Astrocyte of the spinal cord (primary cell): ENCODE measurements at places on chromosomes 11 and 22.
A peak's percentile ranks its signal among the peaks of the same experiment; 100 is the strongest.

DNA sequence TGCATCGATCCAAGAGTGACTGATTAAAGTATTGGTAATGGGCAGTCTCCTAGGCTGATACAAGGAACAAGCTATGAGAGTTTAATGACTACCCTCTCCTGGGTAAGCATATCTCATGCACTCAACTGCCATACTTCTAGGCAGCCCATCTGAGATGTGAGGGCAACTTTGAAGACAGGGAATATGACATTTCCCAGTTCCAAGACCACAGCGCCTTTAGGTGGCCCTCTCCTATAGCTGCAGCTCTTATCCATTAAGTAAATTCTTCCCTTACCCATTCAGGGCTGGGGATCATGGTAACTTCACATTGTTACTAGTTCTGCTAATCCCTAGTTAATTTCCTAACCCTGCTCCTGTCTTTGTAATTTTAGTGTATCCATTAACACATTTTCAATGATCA, 157.3 kb upstream of the CTSC start:
- no peak for DNase-seq

DNA sequence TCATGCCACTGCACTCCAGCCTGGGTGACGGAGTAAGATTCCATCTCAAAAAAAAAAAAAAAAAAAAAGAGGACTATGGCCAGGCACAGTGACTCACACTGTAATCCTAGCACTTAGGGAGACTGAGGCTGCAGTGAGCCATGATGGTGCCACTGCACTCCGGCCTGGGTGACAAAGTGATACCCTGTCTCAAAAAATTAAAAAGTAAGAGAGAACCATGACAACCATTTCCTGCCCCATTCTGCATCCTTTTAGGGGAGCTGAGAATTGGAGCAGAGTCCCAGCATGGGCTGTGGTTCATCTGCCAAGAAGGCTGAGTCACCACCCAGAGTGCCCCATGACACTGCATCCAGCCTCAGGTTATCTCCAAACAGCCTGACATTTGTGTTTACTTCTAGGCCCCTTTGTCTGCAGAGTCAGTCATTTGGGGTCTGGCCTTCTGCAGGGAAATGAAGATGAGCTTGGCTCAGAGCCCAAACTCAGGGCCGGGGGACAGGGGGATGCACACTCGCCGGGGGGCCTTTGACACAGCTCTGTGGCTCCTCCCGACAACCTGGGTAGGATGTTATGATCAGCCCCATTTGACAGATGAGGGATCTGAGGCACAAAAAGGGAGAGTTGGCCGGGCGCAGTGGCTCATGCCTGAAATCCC, 4.7 kb downstream of the CSDC2 start:
- DNase-seq: peak; percentile 86

GRCh38 chr11:125833016-125833415, at the start of gene PATE4:
PATE4 (plus strand) TSS chr11:125833316; CDS start chr11:125833360, 44 bp downstream.
- no peak for DNase-seq

GRCh38 chr11:83044958-83045712, 26.6 kb downstream of the RAB30 start:
- DNase-seq: peak; percentile 75

GRCh38 chr11:121740902-121741301, 288.1 kb upstream of the SORL1-AS1 start:
- DNase-seq: no peak

- peak; percentile 49 for DNase-seq
Observed at GRCh38 chr11:88398372-88398771, 60.8 kb upstream of the CTSC start.

DNA sequence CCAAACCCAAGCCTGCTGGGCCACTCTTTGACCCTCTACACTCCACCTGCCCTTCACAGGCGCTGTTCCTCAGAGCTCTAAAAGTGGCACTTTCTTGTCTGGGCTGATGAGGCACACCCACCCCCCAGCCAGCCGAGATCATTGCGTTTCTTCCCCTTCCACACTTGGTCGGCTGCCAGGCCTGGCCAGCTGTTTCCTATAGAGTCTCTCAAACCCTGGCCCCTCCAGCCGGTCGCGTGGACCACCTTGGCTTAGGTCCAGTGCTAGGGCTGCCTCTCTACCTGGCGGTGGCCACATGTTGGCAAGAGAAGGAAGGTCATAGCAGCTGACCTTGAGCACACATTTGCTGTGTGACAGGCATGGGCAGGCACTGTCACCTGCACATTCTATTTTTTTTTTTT, 60.6 kb downstream of the PPP6R2 start:
- no peak for DNase-seq

GRCh38 chr11:70482529-70482917, 84.2 kb downstream of the CTTN start:
- peak; percentile 45 for DNase-seq

DNA sequence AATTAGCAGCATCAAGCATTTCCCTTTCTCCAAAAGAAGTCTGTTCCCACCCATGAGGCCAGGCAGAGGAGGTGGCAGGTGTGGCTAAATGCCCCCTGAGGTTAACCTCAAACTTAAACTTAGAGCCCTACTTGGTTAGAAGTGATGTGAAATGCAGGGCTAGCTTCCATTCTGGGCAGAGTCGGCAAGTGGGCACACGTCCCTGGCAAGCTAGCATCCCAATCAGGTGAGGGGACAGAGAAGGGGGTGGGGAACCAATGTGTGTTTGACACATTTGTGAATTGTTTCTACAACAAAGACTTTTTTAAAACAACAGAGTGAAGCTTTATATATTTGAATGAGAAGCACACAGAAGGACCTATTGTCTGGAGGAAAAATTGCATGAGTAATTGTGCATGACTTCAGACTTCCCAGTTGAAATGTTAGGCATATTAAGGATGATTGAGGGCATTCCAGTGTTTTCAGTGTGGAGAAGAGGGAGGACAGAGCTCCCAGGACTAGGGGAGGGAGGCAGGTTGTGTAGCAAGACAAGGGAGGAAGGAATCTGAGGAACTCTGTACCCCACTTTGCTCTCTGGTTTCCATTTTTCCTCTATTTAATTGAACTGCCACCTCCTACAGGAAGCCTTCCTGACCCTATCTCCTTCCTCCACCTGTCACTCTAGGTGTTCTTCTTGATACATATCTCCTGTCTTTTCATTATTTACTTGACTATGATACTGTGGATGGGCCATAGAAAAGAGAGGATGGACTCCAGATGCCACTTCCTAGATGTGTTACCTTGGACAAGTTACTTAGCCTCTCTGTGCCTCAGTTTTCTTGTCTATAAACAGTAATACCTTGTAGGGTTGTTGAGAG, 83.3 kb upstream of the PICALM start:
- DNase-seq: peak; percentile 60

DNA sequence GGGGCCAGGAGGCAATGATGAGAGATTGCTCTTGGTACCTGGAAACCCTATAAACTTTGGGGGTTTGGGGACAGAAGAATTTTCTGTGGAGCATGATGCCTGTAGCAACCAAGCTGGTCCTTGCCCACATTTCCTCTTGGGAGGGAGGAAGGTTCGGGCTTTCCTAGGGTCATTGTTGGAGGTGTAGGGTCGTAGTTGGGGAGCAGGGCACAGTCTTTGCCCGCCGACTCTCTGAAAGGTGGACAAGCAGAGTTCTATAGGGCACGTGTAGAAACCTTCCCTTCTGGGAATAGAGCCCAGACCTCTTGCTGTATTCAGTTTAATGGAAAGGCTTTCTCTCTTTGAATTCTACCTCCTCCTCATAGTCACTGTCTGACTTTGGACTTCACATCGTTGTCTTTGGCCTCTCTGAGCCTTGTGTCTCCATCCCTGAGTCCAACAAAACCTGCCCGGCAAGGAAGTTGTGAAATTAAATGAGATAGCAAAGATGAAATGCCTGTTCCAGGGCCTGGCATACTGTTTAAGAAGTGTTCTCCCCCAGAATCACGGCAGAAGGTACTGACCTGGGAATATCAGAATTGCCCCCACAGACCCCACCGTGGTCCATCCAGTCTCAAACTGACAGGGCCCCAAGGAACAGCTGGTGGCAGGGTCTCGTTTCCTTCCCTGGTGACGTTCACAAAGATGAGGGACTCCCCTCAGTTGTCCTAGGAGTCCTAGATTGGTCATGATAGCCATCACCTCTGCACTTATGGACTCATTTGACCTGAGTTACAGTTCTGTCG, 1.6 kb downstream of the PRDM11 start:
- DNase-seq: no peak

- DNase-seq: peak; percentile 63
Observed at GRCh38 chr11:8092587-8093424, 11.8 kb downstream of the TUB start.

DNA sequence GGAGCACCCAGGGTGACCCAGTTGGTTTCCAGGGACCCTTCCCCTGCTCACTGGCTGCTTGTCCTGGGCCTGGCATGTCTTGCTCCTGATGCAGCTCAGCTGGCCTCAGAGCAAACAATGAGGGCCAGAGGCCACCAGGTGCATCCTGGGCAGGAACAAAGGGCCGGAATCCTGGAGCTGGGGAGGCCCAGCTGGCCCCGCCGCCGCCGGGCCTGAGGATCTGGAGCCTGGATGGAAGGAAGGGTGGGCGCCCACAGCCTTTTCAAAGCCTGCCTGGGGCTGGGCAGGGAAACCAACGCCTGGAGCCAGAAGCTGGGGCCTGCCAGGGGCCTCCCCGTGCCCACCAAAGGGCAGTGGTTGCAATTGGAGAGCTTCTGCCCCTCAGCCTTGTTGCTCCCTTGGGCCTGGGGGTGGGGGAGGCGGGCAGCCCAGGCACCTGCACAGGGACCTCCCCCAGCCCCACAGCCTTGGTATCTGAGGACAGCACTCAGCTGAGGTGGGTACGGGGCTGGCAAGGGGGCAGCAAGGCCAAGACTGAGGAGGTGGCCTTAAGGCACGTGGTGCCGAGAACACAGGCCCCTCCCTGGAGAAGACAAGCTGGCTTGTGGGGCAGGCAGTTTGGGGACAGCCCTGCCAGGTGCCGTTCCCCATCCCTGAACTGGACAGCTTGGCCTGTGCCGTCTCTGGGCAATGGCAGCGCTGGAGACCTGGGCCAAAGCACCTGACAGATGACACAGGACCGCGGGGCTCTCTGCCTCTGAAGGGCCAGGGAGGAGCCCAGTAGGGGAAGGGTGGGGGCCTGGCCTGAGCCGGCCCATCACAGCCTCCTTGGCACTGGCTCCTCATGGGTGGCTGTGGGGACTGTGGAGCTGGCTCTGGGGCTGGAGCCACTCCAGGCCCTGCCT, 7.1 kb upstream of the ADORA2A start:
- no peak for DNase-seq

DNA sequence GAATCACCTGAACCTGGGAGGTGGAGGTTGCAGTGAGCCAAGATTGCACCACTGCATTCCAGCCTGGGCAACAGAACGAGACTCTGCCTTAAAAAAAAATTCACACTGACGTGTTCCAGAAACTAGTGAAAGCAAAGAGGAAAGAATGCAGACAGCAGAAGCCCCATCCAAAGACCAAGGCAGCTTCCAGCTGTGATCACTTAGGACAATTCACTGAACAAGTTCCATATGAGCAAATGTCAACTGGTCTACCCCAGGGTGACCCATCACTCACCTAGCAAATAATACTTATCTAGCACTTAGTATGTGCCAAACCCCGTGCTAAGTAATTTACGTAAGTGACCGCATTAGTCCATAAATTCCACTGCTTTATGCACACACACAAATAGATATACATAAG, 138.9 kb downstream of the LARGE1 start:
- no peak for DNase-seq

GRCh38 chr11:121134741-121135312, 33.8 kb downstream of the TECTA start:
- DNase-seq: no peak

- DNase-seq: no peak
Observed at GRCh38 chr22:38954414-38955043, 2.9 kb upstream of the APOBEC3A start.

DNA sequence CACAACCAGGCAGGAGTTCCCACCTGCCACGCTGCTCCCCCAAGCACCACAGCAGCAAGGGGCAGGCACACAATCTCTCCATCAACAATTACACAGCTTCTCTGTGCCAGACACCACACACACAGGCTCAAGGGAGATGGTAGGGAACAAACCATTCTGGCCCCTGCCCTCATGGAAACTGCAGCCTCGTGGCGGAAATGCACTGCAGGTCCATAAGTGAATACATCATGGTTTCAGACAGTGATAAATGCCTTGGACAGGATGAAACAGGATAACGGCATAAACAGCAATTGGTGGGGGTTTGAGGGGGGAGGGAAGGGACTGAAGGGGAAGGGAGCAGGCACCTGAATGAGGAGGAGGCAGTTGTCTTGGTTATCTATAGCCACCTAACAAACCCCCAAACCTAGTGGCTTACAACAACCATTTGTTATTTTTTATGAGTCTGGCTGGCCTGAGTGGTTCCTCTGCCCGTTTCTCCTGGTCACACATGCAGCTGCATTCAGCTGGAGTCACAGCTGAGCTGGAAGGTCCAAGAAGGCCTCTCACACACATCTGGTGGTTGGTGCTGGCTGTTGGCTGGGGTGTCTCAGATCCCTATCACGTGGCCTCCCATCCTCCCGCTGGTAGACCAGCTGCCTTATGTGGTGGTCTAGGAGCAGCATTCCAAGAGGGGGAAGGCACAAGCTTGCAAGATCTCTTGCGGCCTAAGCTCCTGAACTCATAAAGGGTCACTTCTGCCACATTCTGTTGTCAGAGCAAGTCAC, 15.0 kb upstream of the YWHAH start:
- no peak for DNase-seq

- peak; percentile 22 for DNase-seq
Observed at GRCh38 chr11:81987829-81988472, 745.7 kb downstream of the FAM181B start.

DNA sequence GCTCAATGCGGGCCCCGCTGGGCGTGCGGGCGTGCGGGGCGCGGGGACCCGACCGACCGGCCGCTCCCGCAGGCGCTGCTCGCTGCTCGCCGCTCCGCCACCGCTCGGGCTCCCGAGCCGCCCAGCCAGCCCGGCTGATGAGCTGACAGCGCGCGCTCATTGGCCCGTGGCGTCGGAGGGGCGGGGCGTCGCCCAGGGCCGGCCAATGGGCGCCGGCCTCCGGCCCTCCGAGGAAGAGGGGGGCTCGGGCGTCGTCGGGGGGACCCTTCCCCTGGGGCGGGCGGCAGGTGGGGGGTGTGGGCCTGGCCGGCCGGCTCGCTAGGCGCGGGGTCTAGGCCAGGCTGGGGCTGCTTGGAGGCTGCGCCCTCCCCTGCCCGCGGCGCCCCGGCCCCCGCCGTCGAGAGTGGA, at the start of gene SCUBE1:
TSS of gene SCUBE1 (minus strand) at position 111 of the 408 bp plus-strand sequence. CDS start 111 bp downstream, outside the sequence.
- DNase-seq: no peak

GRCh38 chr11:117607449-117607848, 189.6 kb downstream of the DSCAML1 start:
- DNase-seq: no peak
